ENCODE measurements at places on chromosomes 7 and 10.

DNA sequence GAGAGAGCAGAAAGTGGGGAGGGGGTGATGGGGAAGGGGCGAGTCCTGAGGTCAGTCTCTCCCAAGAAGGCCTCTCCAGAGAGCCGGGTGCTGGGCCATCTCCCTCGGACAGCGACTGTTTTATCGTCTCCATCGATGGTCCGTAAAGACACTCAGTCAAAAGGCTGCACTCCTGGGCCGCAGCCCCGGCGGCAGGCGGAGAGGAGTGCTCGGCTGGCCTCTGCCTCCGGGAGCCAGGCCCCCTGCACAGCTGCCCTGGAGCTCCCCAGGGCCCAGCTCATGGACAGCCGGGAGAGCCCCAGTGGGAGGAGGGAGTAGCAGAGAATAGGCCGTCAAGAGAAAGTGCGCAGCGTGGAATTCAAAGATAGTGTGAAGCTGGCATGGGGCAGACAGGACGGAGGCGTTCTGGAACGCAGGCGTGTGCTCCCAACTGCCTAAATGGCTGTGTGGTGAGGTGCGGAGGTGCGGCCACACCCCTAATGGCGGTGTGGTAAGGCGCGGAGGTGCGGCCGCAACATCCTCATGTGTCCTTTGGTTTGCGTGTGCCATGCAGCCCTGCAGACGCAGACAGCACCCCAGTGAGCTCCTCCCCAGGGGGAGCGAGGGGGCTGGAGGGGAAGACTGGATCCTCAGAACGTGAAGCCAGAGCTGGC, 477.5 kb upstream of the FOXK1 start:
- DNase-seq: no peak

GRCh38 chr10:117689566-117689965, 147.0 kb downstream of the EMX2 start:
- DNase-seq: no peak

DNA sequence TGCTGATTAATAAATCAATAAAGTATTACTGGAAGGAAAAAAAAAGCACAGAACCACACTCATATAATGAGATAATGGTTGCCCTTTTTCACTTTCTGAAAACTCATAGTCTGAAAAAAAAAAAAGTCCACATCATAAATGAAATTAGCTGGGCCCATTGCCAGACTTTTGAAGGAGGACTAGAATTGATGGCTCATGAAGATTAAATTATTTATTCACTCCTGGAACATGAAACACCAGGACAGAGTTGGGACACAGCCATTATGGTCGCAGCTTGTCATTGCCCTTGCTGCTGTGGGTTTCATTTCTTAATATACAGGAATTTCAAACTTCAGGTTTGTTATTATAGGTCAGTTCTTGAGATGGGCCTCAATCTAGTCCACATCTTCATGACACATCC, 91.9 kb downstream of the CNTNAP2 start:
- no peak for DNase-seq

DNA sequence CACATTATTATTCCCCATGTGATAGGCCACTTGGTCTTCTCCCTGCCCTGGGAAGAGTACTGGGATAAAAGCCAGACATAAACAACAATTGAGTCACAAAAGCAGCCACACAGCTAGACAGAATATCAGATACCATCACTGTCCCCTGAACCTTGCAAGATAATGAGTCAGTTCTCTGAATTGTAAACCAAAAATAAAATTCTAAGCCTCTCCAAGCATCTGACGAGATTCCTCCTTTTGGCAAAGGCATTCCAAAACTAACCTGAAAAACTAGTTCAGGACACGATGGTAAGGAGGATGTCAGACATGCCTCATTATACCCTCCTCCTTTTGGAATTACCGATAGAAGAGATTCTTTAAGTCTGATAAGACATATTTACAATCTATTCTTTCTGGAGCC, 450.7 kb downstream of the HTR7 start:
- DNase-seq: no peak

GRCh38 chr10:6364893-6365292, 162.2 kb downstream of the PFKFB3 start:
- no peak for DNase-seq

DNA sequence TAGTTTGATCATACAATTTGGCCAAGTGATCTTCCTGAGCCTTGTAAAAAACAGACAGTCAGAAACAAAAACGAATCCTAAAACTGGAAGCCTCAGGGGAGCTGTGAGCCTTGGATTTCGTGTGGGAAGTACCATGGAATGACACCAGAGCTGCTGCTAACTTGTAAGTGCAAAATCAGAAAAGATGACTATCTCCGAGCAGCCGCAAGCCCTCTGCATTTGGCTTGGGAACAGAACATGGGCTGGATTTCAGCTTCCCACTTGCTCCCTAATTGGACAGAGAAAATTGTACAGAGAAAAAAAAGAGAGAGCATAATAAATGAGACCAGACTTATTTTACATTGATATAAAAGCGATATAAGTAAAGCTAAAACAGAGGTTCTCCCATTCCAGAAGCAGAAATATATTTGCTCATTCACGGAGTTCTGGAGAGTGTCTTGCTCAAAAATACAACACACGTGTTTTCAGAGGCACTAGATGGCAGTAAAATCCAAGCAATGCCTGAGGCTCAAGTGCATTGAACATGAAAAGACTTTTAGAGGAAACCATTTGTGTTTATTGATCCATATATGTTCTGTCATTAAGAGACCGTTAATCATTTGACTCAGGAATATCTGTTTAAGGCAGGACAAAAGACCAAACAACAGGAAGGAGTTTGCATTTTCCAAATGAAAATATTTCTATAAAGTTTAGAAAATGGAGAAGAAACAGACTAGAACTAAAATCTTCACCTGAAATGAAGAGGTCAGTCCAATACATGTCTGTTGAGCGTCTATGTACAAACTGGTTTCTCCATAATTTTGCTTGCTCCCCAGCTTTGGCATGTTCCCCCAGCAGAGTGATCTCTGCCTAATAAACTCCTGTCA, 78.3 kb upstream of the SLC26A5 start:
- no peak for DNase-seq

DNA sequence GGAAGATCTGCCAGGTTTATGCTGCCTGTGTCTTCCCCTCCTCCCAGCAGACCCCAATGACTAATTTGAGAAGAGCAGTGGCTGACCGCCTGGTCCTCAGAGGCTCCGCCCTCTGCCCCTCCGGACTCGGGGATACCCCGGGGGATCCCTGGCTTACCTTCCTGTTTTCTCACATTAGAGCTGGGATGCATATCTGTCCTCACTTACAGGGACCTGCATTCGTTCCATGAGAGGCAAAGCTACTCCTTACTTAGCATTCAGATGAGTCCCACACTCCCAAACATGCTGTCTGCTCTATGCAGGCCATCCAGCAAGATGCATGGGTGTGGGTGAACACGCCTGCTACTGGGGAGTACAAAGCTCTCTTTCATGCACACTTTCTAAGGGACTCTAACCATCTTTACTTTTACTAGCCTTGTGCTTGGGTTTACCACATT, 24.0 kb downstream of the VOPP1 start:
- DNase-seq: no peak

GRCh38 chr7:105060437-105060836, 46.4 kb downstream of the KMT2E start:
- DNase-seq: no peak
